Kidney (tissue), 22 donors: ENCODE measurements at places on chromosomes 13 and 19.

DNA sequence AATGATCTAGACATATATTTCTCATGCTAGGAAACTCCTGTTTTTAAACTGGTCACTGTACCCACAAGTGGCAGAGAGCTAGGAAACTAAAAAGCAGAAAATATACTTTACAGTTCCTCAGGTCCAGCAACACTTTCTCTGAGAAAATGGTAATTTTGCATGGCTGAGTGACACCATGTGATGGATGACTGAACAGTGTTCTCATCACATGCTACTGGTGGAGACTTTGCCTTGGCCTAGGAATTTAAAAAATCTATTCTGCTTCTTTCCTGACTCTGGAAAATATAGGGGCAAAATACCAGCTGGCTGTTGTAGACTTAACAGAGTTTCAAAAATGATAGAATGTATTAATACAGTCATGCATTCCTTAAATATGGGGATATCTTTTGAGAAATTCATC, 50.0 kb downstream of the LATS2 start:
- H3K4me1 ChIP-seq = peaks cover 43% of the 10 kb centered on the region
- peak; percentile 79 for DNase-seq
- no peaks in the 10 kb centered on the region for H3K27me3 ChIP-seq
- H3K36me3 ChIP-seq = no peaks in the 10 kb centered on the region

DNA sequence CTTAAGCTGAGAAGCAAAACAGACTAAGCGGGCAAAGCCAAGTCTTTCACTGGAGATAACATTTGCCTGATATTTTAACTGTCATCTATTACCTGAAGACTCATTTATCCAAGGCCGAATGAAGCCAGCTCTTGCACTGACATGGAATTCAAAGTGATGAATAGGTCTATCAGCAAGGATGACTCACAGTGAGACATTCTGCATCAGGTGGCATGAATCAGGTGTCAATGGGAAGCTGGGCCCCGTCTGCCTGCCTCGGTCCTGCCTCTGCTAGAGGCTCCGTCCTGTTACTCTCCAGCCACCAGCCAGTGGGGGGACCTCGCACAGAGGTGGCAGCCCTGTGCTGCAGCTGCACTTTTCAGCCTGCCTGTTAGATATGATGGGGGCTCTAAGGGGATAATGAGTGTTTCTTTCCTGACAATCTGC, 23.5 kb downstream of the STARD13 start:
- no peaks in the 10 kb centered on the region for H3K36me3 ChIP-seq
- peak overlapping the region; percentile 1 for H3K27ac ChIP-seq
- no peaks in the 10 kb centered on the region for H3K27me3 ChIP-seq
- H3K4me1 ChIP-seq = no peaks in the 10 kb centered on the region
- no peak overlapping the region for H3K4me3 ChIP-seq

- H3K27ac ChIP-seq = no peak overlapping the region
- no peaks in the 10 kb centered on the region for H3K27me3 ChIP-seq
- no peak overlapping the region for H3K4me3 ChIP-seq
- H3K36me3 ChIP-seq = no peaks in the 10 kb centered on the region
- no peaks in the 10 kb centered on the region for H3K4me1 ChIP-seq
- no peak for DNase-seq
Measured at GRCh38 chr13:73738626-73739025, 395.6 kb downstream of the KLF12 start.

DNA sequence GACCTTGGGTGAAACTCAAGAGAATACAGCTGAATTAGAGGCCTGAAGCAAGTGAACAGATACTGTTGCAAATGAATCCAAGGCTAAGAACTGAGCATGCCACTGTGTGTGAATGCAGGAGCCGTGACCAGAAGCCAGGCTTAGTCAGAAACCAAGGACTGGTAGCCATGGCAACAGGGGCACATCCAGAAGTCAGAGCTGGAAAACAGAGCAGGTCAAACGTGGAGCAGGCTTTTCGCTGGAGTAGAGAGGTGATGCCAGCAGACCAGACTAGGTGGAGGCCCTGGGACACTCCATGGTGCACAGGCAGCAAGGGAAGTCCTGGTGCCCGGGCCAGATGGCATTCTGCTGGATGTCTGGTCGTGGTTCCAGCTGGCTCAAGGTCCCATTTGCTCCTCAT, 564.1 kb downstream of the PCDH9 start:
- peak; percentile 91 for DNase-seq
- H3K4me3 ChIP-seq = no peak overlapping the region
- no peaks in the 10 kb centered on the region for H3K27me3 ChIP-seq
- no peaks in the 10 kb centered on the region for H3K36me3 ChIP-seq
- H3K27ac ChIP-seq = no peak overlapping the region
- peaks cover 2% of the 10 kb centered on the region for H3K4me1 ChIP-seq

- H3K4me1 ChIP-seq = no peaks in the 10 kb centered on the region
- H3K36me3 ChIP-seq = no peaks in the 10 kb centered on the region
Measured at GRCh38 chr13:100315522-100315921, 226.6 kb downstream of the PCCA start.

- no peaks in the 10 kb centered on the region for H3K36me3 ChIP-seq
- peak within 1 kb of the TSS; percentile 83 for H3K4me3 ChIP-seq
- H3K27me3 ChIP-seq = no peaks in the 10 kb centered on the region
- H3K4me1 ChIP-seq = peaks cover 8% of the 10 kb centered on the region
- DNase-seq = peak; percentile 61
Measured at GRCh38 chr13:77918391-77919245, at the start of gene EDNRB. TSS of gene EDNRB (minus strand) at chr13:77918831. CDS start at chr13:77918573, 258 bp downstream.

DNA sequence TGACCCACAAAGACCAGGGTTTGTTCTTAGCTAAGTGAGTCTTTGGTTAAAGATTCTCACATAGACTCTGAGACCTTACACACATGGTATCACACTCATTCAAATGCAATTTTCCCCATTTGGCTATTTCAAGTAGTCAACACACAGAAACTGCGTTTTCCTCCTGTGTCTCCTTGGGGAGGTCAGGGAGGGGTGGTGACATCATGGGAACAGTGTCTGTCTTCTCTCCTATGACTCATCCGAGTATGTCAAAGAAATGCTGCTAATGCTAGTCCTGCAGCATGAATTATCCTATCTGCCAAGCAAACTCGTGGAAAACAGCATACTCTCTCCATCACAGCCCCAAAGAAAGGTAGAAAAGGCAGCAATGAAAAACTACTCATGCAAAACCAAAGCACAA, 100.2 kb downstream of the ENOX1 start:
- DNase-seq = no peak
- H3K27ac ChIP-seq = no peak overlapping the region
- H3K27me3 ChIP-seq = no peaks in the 10 kb centered on the region
- peaks cover 9% of the 10 kb centered on the region for H3K4me1 ChIP-seq
- H3K4me3 ChIP-seq = no peak overlapping the region

- H3K27me3 ChIP-seq = no peaks in the 10 kb centered on the region
- H3K27ac ChIP-seq = no peak overlapping the region
- no peaks in the 10 kb centered on the region for H3K4me1 ChIP-seq
- H3K36me3 ChIP-seq = no peaks in the 10 kb centered on the region
- DNase-seq = no peak
Measured at GRCh38 chr13:21901811-21902708, 231.2 kb downstream of the FGF9 start.

DNA sequence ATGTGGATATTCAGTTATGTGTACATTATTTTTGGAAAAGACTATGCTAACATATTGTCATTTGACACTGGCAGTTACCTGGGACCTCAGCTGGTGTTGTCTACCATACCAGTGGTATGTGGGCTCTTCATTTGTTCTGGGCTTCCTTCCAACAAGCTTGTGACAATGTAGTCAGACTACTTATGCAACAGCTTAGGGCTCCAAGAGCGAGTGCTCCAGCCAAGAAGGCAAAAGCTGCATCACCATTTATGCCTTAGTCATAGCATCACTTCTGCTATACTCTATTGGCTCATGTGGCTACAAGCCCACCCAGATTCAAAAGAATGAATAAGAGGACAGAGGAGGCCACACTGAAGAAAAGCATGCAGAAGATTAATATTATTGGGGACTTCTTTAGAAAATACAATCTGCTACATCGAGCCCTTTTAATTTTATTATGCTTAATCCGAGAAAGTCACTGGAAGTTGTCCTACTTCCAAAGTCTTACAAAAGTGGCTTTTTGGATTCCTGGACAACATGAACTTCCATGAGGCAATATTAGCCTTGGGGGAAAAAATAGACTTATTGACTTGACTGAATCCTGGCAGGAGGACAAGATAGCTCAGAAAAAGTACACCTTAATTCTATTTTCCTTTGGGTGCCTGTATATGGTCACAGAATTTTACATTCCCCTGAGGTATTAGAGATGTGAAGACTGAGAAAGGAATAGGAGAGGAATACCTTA, 529.4 kb upstream of the HTR2A start:
- H3K4me3 ChIP-seq = no peak overlapping the region
- no peaks in the 10 kb centered on the region for H3K4me1 ChIP-seq
- no peak for DNase-seq
- no peak overlapping the region for H3K27ac ChIP-seq
- H3K27me3 ChIP-seq = no peaks in the 10 kb centered on the region

DNA sequence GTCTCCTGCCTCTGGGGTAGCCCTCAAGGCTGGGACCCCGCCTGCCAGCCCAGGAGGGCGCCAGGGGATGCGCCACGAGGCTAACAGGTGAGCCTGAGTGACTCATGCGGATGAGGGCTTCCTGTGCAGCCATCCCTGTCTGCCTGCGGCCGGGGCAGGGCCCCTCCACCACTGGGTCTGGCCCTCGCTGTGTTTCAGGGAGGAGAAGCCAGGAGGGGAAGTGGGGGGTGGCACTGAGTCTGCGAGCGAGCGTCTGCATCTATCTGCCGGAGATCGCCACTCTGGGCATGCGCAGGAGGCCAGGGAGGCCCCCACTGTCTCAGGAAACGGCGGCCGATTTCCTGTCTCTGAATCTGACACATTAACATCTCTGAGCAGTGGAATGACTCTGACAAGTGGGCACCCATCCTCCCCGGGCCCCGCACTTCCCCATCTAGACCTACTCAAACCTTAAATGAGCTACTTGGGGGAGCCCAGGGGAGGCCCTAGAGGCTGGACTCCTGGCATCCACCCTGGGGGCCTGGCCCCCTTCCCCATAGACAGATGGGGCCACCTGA, 19.7 kb downstream of the RFX1 start:
- peaks cover 12% of the 10 kb centered on the region for H3K36me3 ChIP-seq
- H3K27me3 ChIP-seq = no peaks in the 10 kb centered on the region
- H3K4me1 ChIP-seq = peaks cover 25% of the 10 kb centered on the region
- no peak overlapping the region for H3K4me3 ChIP-seq

DNA sequence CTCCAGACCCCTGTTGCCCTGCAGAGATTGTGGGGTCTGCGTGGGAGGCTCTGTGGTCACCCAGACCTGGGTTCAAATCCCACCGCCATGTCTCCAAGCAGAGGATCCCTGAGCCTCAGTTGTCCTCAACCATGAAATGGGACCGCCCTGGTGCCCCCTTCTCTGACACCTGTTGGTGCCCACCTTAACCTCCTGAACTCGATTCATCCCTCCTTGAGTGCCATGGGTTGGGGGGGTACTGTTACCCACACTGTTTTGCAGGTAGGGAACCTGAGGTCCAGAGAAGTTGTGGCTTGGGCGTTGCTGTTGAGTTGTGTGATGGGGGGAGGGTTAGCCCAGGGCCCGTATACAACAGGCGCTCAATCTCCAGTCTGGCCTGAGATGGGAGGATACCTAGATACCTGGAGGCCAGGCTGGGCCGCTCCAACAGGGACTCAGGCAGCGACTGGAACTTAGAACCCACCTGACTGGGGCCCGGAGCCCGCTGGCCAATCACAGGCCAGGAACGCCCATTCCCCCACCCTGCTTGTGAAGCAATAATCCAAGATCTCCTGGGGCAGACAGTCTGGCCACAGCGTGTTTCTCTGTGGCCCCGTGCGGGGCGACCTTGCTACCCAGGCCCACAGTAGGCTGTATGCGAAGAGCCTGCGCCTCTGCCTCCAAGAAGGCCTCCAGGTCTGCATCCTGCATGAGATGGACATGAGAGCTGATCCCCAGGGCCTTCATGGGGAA, 2.8 kb downstream of the ARID3A start:
- no peak overlapping the region for H3K27ac ChIP-seq
- DNase-seq = no peak
- no peak overlapping the region for H3K4me3 ChIP-seq
- H3K4me1 ChIP-seq = no peaks in the 10 kb centered on the region
- H3K36me3 ChIP-seq = no peaks in the 10 kb centered on the region
